Activated CD8-positive, alpha-beta memory T cell treated with anti-CD3 and anti-CD28 coated beads for 48 hours (primary cell): ENCODE measurements at places on chromosomes 7 and 10.

GRCh38 chr7:36545291-36545690 lies 155.6 kb downstream of the ANLN start:
- no peak for DNase-seq

DNA sequence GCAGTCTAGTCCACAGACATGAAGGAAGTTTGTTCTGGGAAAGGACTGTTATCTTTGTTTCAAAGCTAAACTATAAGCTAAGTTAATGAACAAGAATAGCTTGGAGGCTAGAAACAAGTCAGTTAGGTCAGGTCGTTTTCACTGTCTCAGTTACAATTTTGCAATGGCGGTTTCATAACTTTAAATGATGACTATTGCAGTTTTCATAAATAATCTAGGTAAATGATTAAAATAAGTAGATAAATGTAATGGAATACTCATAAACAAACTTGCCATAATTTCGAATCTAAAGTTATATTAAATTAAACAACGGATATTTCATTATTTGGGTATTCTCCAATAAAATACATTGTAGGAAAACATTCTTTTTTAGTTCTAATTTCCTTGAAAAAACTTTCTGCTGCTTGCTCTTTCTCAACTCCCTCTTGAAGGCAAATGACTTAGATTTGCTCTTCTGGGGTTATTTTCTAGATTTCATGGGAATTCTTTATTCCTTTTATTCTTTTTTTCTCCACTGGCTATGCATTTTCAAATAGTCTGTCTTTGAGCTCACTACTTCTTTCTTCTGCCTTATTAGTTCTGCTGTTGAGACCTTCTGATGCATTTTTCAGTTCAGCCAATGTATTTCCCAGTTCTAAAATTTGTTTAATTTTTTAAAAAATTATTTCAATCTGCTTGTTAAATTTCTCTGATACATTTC lies 103.8 kb upstream of the APBB1IP start:
- DNase-seq = no peak

- DNase-seq = peak; percentile 29
Measured at GRCh38 chr7:22726345-22726906, 574 bp upstream of the IL6 start.

DNA sequence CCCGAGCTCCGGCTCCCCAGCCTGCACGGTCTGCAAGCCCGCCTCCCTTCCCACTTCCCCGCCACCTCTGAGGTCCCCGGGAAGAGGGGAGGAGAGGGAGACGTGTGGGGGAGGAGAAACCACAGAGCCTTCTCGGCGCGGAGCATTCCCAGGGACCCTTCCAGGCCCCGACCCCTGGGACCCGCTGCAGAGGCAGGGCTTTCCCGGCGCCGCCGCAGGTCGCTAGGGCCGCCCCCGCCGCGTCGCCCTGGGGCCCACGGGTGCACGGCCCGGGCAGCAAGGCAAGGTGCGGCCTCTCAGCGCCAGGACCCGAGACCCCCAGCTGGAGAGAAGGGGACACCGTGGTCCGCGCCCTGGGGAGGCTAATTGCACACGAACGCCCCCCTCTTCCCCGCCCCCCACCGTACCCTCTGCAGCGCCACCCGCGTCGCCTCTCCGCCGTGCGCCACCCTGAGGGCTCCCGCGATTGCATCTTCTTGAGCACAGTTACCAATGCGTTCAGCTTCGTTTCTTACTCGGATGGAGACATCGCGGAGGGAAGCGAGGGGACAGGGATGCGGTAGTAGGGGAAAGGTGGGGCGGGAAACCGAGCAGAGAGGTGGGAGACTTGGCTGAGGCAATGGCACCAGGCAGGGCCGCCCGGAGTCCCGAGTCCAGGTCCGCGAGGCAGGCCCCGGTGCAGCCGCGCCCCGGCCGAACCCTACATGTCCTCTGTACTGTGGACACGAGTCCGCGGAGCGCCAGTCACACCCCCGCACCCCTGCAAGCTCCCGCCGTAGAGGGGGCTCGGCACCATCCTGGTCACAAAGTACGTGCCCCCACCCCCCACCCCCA lies 28.9 kb downstream of the SKIDA1 start:
- DNase-seq = no peak

DNA sequence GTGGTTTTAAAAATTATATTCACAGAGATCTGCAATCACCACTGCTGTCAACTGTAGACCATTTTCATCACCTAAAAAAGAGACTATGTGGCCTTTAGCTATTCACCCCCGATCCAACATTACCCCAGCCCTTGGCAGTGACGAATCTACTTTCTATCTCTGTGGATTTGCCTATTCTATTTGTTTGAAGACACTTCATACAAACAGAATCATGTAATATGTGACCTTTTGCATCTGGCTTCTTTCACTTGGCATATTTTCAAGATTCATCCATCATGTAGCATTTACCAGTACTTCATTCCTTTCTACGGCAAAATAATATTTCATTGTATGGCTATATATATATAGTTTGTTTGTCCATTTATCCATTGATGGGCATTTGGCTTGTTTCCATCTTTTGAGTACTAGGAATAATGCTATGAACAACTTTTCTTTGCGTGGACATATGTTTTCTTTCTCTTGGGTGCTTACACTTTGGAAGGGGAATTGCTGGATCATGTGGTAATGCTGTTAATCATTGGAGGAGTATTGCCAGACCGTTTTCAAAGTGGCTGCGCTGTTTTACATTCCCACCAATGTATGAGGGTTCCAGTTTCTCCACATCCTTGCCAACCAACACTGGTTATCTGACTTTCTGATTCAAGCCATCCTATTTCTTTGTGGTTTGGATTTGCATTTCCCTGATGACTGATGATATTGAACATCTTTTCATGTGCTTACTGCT lies 22.3 kb downstream of the ADAMTS14 start:
- DNase-seq = no peak

GRCh38 chr10:44306147-44306710 lies 78.7 kb downstream of the CXCL12 start:
- no peak for DNase-seq

GRCh38 chr10:50554995-50555568 lies 68.7 kb downstream of the SGMS1 start:
- DNase-seq = no peak
